Stimulated activated CD8-positive, alpha-beta memory T cell treated with anti-CD3 and anti-CD28 coated beads, Interleukin-4, amount 100 ng/mL, for 4 hours (primary cell): ENCODE measurements at places on chromosomes 1 and 21.

DNA sequence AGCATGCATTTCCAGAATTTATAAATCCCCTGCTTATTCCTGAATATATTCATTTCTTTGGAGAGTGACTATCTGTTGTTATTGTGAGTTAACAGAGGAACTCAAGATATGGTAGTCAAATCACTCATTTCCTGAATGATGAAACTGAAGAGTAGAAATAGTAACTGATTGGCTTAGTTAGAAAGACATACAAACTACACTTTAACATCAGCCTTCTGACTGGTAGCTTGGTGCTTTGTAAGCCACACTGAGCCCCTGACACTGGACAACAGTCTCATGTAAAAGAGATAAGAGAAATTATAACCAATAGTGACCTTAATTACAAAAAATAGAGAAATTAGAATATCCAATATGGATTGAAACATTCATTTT is 4.8 kb downstream of the GBP7 start:
- no peak for DNase-seq

- DNase-seq: no peak
Observed at GRCh38 chr1:87495870-87496269, 167.2 kb downstream of the LMO4 start.

- no peak for DNase-seq
Observed at GRCh38 chr1:112868191-112868590, 87.8 kb downstream of the SLC16A1 start.

DNA sequence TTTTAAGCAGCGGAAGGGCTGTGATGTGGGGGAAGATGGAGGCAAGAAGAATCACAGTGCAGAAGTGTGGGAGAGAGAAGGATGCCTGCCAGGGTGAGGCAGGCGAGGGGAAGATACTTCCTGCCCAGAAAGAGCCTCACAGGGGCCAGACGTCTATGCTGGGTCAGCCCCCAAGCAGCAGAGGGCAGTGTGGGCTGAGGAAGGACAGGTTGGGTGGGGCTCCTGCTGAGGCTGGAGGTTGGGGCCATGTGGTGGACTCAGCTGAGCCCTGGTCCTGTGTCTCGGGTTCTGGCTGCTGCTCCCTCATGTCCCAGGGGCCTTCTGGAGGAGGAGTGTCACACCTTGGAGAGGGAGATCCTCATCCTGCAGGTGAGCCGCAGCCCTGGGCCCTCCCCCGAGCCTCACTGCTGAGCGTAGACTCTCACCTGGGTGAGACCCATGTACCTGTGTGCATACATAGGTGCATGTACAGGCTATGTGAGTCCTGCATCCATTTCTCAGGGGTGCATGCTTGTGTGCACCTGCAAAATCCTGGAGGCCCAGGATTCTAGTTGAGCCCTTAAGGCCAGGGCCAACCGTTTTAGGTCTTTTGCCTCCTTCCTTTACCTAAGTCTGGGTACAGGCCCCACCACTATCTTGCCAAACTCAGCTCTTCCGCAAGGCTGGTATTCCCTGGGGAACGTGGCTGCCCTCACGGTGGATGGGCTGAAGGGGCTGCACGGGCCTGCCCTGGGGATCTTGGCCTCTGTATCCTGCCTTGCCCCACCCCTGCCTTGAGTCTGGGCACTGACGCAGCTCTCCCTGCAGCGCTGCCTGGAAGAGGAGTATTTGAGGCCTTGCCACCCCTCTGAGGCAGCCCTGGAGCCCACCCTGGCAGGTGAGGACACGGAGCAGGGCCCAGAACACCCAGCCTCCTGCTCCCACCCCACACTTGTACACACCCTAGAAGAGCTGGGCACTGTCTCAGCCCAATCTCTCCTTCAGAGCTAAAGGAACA is 3.7 kb downstream of the CCDC24 start:
- DNase-seq: no peak

- DNase-seq: no peak
Observed at GRCh38 chr1:169106921-169107602, 572 bp downstream of the ATP1B1 start.

DNA sequence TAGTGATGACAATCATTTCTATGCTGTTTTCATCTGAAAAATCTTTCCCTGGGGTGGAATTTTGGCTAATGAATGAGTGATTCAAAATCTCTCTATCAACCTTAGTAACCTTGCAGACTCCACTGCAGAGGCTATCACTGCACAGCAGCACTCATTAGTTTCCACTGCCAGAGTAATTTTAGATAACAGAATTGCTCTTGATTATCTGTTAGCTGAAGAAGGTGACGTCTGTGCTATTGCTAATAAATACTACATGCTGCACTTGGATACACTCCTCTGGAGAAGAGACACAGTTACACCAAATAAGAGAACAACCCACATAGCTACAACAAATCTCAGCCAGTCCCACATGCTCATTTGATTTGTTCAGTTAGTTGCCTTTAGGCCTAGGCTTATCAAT is 1348.4 kb downstream of the NCAM2 start:
- no peak for DNase-seq

- DNase-seq: no peak
Observed at GRCh38 chr1:218667781-218668516, 322.8 kb downstream of the TGFB2 start.

DNA sequence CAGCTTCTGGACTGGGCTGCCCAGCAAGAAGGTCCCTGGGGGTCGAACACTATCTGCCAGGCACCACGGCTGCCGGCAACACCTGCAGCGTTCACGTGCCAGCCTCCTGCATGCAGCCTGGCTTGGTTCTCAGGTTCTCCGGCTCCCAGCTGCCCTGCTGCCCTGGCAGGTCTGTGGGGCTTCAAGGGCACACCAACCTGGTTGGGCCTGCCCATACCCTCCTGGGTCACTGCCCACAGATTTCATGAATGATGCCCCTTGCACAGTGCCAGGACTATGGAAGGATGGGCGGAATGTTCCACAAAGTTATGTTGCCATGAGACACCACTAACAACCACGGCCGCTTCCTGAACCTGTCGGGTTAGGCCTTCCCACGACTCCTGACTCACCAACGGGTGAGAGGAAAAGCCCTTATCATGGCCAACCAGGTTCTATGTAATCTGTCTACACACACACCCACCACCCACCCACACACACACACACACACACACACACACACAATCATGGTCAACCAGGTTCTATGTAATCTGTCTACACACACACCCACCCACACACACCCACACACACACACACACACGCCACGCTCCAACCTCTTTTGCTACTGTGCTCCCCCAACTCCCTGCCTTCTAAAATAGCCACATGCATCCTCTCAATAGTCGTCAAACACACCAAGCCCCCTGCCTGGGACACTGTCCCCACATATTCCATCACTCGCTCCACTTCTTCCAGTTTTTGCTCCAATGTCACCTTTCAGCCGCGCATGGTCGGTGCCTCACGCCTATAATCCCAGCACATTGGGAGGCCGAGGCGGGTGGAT is 32.2 kb downstream of the HSPG2 start:
- DNase-seq: peak; percentile 19

DNA sequence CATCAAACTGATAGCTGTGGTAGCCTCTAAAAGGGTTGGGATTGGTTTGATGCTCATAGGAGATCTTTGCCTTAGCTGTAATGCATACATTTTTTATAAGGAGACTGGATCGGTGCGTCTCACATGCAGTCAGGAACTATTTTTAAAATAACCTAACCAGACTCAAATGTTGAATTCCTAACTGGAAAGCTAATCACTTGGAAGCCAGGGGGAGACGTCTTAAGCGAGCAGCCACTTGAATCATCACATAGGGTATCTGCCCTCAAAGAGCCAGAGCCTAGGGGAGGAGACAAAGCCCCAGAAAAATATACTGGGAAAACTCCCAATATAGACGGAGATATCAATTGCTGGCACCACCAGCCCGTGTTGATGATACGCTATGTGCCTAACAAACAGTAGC is 61.7 kb upstream of the PUM1 start:
- no peak for DNase-seq

- DNase-seq: no peak
Observed at GRCh38 chr1:171434717-171435346, 50.5 kb upstream of the PRRC2C start.

GRCh38 chr1:21893046-21893805 is 43.9 kb downstream of the HSPG2 start:
- no peak for DNase-seq

DNA sequence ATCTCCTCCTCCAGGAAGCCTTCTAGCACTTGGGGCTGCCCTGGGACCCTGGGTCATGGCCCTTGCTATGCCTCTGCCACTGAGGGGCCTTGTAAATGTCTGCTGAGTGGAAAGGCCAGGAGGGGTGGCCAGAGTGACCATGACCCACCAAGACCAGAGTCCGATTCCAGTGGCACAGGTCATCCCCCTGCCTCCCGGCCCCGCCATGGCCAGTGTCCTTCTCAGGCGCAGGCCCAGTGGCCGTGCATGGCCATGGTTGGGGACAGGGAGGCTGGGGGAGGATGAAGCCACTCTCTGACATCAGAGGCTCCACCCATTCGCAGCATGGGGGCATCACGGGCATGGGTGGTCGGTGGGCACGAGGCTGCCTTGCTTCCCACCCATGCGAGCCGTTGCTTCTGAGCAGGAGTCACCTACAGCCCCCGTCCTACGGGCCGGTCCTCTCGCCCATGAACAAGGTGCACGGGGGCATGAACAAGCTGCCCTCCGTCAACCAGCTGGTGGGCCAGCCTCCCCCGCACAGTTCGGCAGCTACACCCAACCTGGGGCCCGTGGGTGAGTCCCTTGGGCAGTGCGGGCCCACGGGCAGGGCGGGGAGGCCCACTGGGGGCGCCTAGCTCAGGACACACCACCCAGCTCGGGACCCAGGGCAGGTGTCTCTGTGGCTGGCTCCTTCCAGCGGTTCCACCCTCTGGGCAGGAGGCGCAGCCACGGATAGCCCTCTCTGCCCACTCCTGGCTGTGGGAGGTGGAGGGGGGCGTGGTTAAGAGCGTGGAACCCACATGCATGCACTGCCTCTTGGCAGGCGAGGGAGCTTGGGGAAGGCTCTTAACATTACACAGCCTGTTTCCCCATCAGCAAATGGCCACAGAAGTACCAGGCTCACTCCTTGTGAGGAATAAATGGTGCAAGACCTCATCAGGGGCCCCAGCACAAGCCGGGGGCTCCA is 22.4 kb upstream of the CCDC27 start:
- no peak for DNase-seq

DNA sequence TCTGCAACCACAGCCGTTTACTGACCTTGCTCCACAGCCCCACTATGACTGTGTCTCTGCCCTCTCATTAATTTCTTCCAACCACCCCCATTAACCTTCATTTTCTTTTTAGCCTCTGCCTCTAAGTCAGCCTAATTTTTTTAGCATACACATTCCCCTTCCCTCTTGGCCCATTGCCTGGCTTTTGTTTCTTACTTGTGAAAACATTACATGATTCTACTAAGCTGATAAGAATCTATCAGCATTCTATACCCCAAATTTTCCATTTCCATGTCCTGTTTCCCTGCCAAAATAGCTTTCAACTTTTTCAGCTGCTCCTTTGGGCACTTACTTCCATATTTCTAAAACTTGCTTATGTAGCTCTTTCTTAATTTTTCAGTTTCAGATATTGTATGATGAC is 79.8 kb downstream of the PCP4 start:
- DNase-seq: no peak

DNA sequence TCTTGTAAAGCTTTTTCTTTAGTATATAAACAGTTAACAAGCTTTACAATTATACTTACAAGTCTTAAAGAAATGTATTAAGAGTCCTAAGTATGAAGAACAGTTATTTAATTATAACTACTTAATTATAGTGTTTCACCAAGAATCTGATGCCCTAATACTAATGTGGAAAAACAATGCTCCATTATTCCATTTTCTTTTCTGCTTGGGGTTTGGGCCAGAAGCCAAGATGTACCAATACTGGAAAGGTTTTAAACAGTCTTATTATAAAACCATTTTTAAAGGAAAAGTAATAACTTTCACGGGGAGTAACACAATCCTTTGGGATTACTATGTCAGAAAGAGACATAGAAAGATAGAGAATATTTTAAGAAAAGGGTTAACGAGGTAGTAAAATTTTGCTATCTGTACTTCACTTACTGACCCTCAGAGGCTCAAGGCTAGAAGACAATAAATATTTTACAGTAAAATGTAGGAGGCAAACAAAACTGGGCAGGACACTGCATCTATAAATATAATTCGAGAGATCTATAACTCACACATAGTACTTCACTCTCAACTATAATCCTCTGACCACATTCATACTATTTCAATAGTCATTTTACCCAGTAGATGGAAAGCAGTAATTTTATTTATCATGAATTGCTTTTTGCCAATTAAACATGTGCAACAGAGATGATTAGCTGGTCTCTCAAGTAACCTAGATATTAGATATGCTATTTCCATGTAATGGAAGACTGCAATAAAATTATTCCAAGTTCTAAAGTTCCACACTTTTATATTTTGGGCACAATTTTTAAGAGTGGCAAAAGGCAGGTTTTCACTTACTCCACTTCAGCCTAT is 63.9 kb downstream of the LTN1 start:
- DNase-seq: no peak
